DMS79 treated with DMSO at 0.1 percent for 48 hours (cell line): ENCODE measurements at places on chromosomes 2 and 18.
A peak's percentile ranks its signal among the peaks of the same experiment; 100 is the strongest.

DNA sequence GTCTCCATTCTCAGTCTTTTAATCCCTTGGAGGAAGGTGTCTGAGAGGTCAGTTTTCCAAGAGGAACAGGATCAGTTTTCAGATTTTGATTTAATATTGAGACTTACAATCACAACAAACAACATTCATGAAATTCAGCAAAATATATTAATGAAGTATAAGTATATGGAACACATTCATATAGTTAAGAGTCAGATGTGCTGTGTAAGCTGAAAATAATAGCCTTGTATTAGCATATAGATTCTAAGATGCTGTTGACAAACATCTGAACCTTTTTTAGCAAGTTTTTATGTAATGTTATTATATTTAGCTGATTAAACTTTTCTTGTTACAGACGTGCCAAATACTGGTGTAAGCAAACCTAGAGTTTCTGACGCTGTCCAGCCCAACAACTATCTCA lies 163.9 kb downstream of the PKP4 start:
- DNase-seq: no peak

DNA sequence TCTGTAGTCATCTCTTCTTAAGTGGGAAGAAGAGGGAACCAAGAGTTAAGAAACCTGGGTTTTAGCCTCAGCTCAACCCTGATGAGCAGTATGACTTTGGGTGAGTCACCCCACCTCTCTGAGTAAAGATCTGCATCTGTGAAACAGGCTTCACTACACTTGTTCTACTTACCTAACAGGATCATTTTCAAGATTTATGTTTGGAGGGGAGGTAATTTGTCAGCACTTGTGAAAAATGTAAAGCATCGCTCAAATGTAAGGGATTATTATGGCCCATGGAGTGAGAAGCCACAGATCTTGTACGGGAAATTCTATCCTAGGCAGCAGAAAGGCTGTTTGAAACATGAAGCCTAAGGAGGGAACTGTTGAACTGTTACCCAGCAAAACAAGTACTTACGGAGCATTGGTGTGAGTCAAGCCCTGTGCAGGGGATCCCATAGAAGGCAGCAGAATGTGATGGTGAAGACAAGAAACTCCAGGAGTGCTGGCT lies 160.6 kb downstream of the PRKCE start:
- DNase-seq: peak; percentile 64

GRCh38 chr2:190997526-190998113 lies 16.4 kb downstream of the STAT1 start:
- DNase-seq: no peak

GRCh38 chr2:72673279-72673678 lies 152.6 kb downstream of the EXOC6B start:
- no peak for DNase-seq

GRCh38 chr2:84919885-84920580 lies 14.6 kb downstream of the TMSB10 start:
- no peak for DNase-seq

DNA sequence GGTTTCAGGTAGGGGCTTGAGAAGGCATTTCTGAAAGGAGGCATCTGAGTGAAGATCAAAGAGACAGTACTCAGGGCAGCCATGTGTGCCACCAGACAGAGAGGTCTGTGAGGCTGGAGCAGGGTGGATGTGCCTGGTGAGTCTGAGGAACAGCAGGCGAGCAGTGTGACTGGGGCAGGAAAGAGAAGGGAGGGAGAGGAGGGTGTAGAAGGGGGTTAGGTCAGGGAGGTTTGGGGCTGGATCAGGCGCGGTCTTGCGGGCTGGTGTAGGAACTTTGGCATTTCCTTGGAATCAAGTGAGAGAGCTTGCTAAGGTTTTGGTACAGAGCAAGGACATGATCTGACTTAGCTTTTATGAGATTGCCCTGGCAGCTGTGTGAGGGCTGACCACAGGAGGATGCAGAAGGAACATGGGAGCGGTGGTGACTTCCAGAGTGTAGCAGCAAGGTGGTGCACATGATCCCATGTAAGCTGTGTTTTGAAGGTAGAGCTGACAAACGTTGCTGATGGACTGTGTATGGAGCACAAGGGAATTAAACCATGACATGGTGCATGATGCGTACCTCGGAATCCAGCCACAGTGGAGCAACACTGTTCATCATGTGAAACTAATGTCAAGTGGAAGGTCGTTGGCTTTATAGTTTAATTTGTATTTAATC lies 13.9 kb downstream of the RAB31 start:
- no peak for DNase-seq

DNA sequence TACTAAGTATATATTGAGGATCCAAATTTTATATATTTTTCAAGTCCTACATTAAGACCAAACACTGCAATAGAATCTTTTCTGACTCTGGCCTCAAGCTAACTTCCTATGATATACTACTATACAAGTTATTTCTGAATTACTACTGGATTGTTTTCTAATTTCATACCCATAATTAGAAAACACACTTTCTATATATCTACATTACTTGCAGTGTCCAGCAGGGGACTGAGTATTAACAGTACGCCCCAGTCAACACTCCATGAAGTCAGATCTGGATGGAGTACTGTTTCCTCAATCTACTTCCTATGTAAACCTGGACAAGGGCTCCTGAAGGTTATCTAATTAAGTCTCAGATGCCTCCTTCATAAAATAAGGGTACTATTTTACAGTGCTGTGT lies 26.5 kb downstream of the RMP24 start:
- no peak for DNase-seq

- DNase-seq: no peak
These were observed 290.9 kb downstream of the IRS1 start for GRCh38 chr2:226508683-226509082.

DNA sequence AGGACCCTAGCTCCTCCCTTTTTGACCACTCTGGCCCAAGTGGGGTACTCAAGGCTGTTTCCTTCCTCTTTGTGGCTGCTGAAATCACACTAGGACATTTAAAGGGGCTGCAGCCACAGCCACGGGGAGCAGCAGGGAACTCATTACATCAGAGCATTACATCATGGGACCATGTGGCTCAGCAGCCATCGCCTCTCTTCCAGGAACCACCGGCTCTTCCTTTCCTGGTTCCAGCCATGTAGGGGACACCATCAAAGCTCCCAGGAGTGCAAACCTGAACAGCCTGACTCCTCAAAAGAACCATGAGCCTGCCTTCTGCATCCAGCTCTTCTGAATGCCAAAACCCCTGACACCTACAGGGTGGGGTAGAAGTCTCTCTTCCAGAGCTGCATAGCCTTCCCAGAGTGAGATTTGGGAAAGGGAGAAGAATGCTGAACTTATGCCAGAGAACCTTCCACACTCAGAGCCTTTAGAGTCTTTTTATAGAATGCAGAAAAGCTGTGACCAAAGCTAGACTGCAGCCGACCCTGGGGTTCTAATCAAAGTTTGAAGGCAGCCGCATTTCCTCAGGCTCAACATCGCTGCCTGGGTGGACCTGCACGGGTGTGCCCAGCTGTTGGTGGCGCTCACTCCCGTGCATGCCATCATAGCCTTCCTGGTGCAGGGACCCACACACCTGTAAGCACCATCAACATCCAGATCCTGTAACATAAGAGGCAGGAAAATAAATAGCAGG lies 121.7 kb downstream of the KLHL29 start:
- DNase-seq: peak; percentile 66

DNA sequence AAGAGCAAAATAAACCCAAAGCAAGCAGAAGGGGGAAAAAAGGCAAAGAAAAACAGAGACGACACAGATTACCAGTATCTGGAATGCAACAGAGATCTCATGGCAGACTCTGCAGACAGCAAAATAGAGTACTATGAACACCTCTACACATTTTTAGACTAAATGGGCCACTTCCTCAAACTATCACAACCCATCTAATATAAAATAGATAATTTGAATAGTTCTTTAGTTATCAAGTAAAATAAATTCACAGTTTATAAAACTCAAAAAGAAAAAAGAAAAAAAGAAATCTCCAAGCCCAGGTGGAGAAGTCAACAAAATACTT lies 16.6 kb downstream of the SESTD1 start:
- DNase-seq: no peak

DNA sequence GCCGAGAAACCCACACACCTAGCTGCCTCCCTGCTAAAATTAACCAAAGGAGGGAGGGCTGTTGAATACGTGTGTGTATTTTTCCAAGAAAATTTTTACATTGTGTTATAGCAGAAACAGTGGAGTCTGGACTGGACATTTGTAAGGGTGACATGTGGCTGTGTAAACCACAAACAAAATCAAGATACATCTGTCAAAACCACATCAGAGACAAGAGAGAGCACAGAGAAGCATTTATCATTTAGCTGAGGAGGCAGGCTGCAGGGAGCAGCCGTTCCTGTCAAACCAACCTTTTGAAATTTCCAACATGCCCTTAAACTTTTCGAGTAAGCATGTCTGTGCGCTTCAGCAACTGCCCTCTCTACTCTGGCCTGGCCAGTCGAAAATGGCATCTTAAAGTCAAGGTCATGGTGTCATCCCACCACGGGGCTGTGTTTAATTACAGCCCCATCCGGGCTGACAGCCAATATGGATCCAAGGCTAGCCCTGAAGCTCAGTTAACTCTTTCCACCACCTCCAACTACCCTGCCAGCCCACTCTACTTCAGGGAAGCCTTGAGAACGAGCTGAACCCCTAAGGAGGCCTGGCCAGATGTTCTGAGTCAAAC lies 8.4 kb downstream of the BCL11A start:
- no peak for DNase-seq

DNA sequence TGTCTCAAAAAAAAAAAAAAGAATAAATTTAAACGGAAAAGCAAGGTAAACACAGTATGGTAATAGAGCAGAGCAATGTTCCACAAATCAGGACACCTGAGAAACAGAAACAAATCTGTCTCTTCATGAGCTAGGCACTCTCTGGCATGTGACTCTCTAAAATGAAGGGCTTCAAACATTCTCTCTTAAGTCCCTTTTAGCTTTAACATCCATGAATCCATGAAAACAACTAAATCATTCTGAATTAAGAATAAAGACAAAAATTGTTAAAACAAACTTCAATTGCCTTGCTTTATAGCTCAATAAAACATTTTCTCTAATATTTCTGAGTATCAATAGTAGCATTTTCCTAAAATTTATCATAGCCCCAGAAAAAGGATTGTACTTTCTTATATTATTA lies 132.1 kb downstream of the NBAS start:
- no peak for DNase-seq

DNA sequence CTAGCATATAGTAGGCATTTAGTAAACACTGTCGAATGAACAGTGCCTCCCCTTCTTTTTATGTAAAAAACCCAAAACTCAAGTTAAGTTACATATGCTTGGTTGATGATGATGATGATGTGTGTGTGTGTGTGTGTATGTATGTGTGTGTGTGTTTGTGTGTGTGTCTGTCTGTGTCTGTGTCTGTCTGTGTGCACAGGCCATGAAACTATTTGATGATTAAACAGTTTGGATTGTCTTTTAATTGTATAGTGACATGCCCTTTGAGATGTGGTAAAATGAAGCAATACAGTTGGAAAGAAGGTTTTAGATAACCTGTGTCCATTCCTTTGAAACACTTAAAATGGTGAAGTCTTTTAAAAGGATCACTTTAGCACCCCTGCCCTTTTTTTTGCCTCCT lies 105.6 kb downstream of the MAP4K4 start:
- DNase-seq: no peak

DNA sequence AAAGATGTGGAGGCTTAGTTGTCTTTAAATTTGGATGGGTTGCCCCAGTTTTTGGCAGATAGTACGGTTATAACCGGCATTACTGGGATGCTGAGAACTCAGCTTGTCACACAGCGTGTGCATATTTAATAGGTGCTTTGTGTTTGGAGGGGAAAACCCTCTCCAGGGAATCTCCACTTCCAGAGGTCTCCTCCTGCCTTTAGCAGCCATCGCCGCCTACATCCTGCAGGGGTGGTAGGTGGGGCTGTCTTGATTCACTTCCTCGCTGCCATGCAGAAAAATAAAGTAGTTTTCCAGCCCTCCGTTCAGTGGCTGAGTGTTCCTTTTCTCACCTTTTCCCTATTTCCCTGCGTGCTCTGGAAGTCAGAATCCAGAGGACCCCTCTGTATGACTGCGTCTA lies 76.4 kb downstream of the ITGB1BP1 start:
- DNase-seq: peak; percentile 13

DNA sequence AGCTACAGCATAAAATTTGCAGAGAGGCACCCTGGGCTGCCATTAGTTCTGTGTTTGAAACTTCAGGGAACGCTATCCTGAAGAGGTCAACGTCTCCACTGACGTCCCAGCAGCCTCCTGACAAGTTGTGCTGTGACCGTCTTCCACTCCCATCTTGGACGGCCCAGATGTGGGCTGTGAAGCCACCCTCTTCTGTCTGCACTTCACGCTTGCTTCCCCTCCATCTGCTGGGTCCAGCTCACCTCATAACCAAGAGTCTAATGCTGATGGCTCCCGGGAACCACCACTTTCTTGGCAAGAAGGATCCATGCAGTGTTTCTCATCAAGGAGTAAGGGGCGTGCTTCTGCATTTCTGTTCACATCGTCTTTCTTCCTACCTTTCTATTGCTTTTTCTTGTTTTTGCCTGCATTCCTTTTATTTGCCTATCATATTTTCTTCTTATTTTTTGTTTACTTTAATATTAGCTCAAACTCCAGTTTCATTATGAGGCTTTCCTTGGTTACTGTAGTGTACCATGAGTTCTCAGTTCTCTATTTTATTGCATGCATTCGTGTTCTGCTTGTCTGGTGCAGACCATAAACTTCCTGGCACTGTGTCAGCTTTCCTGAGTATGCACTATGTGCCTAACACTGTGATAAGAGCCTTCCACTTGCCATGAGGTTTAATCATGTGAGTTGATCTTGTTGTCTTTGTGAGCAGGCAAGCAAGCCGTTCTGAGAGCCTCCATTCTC lies 631.8 kb upstream of the RAB6C start:
- peak; percentile 9 for DNase-seq

DNA sequence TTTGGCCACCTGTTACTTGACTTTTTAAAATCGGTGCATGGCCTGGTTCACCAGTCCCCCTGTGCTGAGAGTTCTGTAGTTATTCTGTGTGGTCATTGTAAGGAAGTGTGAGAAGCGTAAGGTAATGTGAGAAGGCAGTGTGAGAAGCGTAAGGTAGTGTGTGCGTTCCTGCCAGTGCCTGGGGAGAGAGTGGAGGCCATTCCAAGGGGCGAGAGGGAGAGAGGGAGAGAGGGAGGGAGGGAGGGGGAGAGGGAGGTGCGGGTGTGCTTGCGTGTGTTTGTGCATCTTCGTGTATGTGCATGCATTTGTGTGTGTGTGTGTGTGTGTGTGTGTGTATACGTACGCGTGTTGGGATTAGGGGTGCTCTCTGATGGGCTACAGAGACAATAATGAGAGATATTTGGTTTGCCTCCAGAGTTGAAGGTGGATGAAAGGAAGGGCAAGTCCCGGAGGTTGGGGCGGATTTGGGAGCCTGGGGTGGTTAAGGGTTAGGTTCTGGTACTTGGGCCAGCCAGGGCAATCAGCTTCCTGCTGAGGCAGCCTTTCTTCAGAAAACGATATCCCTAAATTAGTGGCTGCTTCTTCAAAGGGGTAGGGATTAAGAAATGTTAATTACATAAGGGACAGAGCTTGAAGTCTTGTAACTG lies 53.7 kb downstream of the SGPP2 start:
- no peak for DNase-seq

DNA sequence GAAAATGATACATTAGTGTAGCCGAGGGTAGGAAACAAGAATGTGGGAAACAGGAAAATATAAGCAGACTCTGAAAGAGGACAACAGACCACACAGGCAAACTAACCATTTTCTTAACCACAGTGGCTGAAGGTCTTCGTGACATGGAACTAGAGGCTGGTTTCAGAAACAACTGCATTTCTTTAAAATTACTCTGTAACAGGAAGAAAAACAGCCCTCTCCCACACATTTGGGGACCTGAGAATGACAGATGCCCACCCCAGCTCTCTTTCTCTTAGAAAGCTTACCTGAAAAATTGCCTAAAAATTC lies 13.8 kb upstream of the SLC25A52 start:
- DNase-seq: no peak
